ENCODE measurements at places on chromosomes 1 and 21. TPM values are rescaled to one million over a fixed set of nuclear protein-coding genes. Genes with fewer than 3 reads are reported as not detected.

Gene TRABD2B
- not detected for total RNA-seq

Gene SPRR1B
- total RNA-seq: not detected

Gene FBXO28
- 30.5 TPM for total RNA-seq

Gene OR2L8
- 0.62 TPM for total RNA-seq

Gene CHRNB2
- not detected for total RNA-seq

Gene DUSP10
- total RNA-seq: 107 TPM

Gene AMPD2
- 471 TPM for total RNA-seq

Gene KRTAP8-1
- total RNA-seq: not detected

Gene SPRR2G
- not detected for total RNA-seq

Gene TSACC
- total RNA-seq: not detected

Gene DEPDC1
- not detected for total RNA-seq

All from T-helper 17 cell (primary cell).